Ascending aorta (tissue), 2 donors: ENCODE measurements at places on chromosomes 2 and 18.

- H3K4me1 ChIP-seq, result no peaks in the 10 kb centered on the region
- no peak overlapping the region for H3K4me3 ChIP-seq
- no peaks in the 10 kb centered on the region for H3K27me3 ChIP-seq
- no peaks in the 10 kb centered on the region for H3K36me3 ChIP-seq
Observed at GRCh38 chr2:11004199-11004598, 92.5 kb downstream of the KCNF1 start.

DNA sequence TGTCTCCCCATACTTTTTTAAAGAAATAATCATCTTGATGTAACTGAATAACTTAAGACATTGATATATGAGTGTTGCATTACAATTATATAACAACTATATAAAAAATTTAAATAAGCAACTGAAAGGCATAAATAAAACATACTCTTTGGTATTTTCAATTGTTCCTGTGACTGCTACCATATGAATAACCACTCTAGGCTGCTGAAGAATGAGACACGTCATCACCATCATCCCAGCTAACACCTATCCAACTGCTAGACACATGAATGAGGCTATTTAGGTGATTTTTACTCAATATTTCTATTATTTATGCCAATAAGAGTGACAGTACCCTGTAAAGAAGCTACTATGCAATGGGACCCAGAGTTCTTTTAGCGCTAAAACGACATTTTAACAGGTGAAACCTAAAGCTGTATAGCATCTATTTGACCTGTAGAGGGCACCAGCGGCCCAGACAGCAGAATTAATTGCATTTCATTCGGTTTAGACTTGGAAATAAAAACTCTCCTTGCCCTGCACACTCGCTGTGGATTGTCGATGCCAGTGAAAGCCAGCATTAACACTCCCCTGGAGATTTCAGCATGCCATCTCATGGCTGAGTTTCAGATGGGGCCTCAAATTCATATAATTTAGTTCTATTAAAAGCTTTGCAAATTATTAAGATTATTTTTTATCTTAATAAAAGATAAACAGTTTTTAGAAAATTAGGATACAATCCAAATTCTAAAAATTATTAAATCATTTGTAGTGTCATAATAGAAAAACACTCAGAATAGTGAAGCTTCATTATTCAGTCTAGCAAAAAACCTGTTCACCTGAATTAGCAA lies 89.4 kb upstream of the MAP2 start:
- no peak overlapping the region for H3K4me3 ChIP-seq
- H3K27ac ChIP-seq, result no peak overlapping the region
- DNase-seq, result no peak
- H3K4me1 ChIP-seq, result no peaks in the 10 kb centered on the region
- H3K27me3 ChIP-seq, result no peaks in the 10 kb centered on the region

GRCh38 chr2:8134985-8135682 lies 546.7 kb upstream of the ID2 start:
- H3K4me3 ChIP-seq, result no peak overlapping the region
- no peak for DNase-seq
- no peaks in the 10 kb centered on the region for H3K36me3 ChIP-seq
- H3K4me1 ChIP-seq, result peaks cover 3% of the 10 kb centered on the region
- no peak overlapping the region for H3K27ac ChIP-seq

DNA sequence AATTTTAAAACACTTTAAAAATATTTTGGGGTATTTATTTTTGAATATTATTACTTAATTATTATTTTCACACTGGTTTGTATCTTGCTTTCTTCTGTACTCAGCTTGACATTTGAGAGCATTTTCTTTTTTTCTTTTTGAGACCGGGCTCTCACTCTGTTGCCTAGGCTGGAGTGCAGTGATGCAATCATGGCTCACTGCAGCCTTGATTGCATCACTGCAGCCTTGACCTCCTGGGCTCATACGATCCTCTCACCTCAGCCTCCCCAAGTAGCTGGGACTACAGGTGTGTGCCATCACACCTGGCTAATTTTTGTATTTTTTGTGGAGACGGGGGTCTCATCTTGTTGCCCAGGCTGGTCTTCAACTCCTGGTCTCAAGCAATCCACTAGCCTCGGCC lies 79.9 kb upstream of the DLX2 start:
- no peaks in the 10 kb centered on the region for H3K36me3 ChIP-seq
- no peaks in the 10 kb centered on the region for H3K27me3 ChIP-seq
- H3K4me3 ChIP-seq, result no peak overlapping the region
- H3K27ac ChIP-seq, result no peak overlapping the region
- no peaks in the 10 kb centered on the region for H3K4me1 ChIP-seq

DNA sequence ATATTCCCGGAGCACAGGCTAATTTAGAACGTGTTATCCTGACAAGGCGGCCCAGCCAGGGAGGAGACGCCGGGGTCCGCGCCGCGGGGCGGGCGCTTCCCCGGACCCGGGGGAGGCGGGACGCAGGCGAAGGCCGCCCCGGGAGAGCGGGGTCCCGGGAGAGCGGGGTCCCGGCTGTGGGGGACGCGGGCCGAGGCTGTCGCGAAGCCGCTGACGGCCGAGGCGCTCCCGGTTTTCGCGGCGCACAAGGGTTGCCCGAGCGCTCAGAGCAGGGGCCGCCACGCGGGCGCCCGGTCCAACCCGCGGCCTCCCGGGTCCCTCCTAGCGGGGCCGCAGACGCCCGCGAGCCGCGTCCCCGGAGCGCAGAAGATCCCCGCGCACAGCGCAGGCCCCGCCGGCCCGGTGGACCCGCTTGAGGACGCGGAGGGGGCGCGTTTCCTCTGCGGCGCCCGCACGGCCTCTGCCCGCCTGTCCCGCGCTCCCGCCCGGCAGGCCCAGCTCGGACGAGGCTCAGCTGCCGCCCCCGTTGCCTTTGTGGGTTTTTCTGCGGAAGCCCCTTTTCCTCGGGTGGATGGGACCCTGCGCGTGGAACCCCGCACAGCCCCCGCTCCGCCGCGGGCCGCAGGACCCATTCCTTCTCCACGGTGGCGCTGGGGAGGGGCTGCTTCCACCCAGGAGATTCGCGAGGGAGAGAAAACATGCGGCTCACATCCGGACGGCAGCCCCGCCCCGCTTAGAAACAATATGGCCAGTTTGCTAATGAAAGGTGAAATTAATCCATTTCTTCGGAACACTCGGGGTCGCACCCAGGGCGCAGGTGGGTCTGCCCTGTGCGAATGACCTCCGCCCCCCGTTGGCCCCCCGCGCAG lies 9.6 kb upstream of the KCNG2 start:
- no peak overlapping the region for H3K27ac ChIP-seq
- H3K4me1 ChIP-seq, result no peaks in the 10 kb centered on the region
- H3K4me3 ChIP-seq, result peak overlapping the region; percentile 43
- no peak for DNase-seq
- H3K36me3 ChIP-seq, result no peaks in the 10 kb centered on the region

- no peaks in the 10 kb centered on the region for H3K36me3 ChIP-seq
- no peak overlapping the region for H3K27ac ChIP-seq
- H3K4me3 ChIP-seq, result no peak overlapping the region
- no peaks in the 10 kb centered on the region for H3K27me3 ChIP-seq
Observed at GRCh38 chr2:86593266-86593665, 30.0 kb upstream of the CHMP3 start.

DNA sequence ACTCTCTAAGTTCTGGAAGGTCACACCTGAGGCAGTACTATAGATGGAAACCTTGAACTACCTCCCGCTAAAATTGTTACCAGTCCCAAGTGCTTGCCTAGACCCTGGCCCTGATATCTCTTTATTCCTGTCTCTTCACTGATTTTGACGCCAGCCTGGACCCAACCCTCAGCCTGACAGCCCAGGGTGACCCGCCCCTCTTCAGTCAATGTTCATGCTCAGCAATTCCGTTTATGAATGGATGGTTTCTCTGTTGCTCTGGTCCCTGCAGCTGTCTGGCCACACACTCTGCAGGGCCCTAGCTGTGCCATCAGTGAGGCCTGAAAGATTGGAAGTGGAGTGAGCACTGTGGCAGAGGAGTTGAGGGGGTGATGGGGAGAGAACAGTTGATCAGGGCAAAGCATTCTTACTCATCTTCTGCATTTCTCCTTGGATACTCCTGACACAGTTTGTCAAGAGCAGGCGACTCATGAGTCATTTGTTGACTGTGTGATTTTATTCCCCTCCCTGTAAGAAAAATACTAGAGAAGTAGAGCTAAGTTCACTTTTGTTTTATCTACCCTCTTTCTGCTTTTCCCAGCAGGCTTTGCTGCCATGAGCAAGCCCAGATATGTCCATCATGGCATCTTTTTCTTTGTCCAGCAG lies 46.0 kb downstream of the NPAS2 start:
- H3K4me1 ChIP-seq, result no peaks in the 10 kb centered on the region
- no peaks in the 10 kb centered on the region for H3K36me3 ChIP-seq
- H3K27me3 ChIP-seq, result no peaks in the 10 kb centered on the region
- H3K27ac ChIP-seq, result no peak overlapping the region
- DNase-seq, result no peak

- H3K4me1 ChIP-seq, result no peaks in the 10 kb centered on the region
- H3K4me3 ChIP-seq, result no peak overlapping the region
- H3K27me3 ChIP-seq, result no peaks in the 10 kb centered on the region
- no peak for DNase-seq
- H3K27ac ChIP-seq, result no peak overlapping the region
Observed at GRCh38 chr18:38244480-38244879, 678.9 kb upstream of the CELF4 start.

DNA sequence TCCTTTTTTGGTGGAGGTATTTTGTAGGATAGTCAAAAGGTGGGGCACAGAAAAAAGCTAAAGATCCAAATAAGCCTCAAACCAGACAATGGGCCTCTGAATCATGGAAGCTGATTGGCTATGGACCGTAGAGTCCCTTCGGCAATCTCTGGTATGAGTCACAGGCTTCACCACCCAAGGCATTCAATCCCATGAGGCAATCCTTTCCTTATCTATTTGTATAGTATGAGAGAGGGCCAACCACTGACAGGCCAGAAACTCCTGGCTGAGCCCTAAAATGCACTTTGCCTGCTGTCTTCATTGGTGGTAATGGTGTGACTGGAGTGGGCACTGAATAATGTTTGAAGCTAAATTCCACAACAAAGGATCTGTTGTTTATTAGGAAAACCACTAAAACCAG lies 38.7 kb upstream of the MEX3C start:
- H3K27me3 ChIP-seq, result no peaks in the 10 kb centered on the region
- H3K4me1 ChIP-seq, result no peaks in the 10 kb centered on the region
- H3K27ac ChIP-seq, result no peak overlapping the region
- no peak for DNase-seq
- no peaks in the 10 kb centered on the region for H3K36me3 ChIP-seq

- no peak overlapping the region for H3K27ac ChIP-seq
- no peak overlapping the region for H3K4me3 ChIP-seq
- H3K36me3 ChIP-seq, result no peaks in the 10 kb centered on the region
- H3K4me1 ChIP-seq, result no peaks in the 10 kb centered on the region
Observed at GRCh38 chr2:75140288-75140687, 59.0 kb downstream of the TACR1 start.

- H3K4me1 ChIP-seq, result no peaks in the 10 kb centered on the region
- no peak overlapping the region for H3K4me3 ChIP-seq
- no peak for DNase-seq
- no peak overlapping the region for H3K27ac ChIP-seq
- no peaks in the 10 kb centered on the region for H3K27me3 ChIP-seq
Observed at GRCh38 chr2:10619643-10620042, 70.1 kb downstream of the NOL10 start.

DNA sequence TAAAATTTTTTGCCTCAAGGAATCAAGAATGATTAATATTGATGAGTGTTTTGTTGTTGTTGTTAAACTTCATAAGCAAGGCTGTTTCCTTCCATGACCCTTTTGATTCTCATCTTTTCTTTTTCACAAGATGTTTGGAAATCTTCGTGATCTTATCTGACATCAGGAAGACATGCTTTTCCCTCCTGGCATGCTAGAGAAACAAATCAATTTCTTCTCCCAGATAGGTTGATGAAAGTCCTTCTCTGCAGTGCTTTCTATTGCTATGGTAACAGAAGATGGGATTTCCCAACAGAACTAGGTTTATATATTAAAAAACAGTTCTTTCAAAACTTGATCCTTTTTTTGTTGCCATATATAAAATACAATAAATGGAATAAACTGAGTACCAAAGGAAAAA lies 85.2 kb downstream of the EML6 start:
- H3K27ac ChIP-seq, result no peak overlapping the region
- no peaks in the 10 kb centered on the region for H3K4me1 ChIP-seq
- H3K27me3 ChIP-seq, result no peaks in the 10 kb centered on the region
- H3K4me3 ChIP-seq, result no peak overlapping the region

GRCh38 chr2:240604291-240604938 lies 17.9 kb downstream of the CAPN10 start:
- DNase-seq, result no peak
- H3K4me1 ChIP-seq, result no peaks in the 10 kb centered on the region
- no peak overlapping the region for H3K27ac ChIP-seq
- no peaks in the 10 kb centered on the region for H3K36me3 ChIP-seq

DNA sequence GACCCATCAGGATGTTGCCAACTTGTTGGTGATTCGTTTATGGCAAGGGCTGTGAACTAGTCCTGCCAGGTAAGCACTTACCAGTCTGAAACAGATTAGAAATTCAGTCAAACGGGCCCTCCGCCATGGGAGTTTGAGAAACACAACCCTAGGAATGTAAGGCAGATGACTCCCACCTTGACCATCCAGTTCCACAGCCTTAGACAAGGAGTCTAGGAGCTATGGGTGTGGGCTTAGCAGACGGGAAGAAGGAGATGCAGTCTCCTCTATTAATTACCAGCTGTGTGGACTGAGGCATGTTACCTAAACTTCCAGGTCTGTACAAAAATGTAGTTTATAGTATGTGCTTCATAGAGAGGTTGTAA lies 319.4 kb upstream of the NCKAP5 start:
- no peak overlapping the region for H3K4me3 ChIP-seq
- no peaks in the 10 kb centered on the region for H3K36me3 ChIP-seq
- no peak for DNase-seq
- no peaks in the 10 kb centered on the region for H3K27me3 ChIP-seq
